ENCODE measurements at places on chromosomes 11 and 22.

- no peak for DNase-seq
These were observed 90.4 kb downstream of the CWC15 start for GRCh38 chr11:94882931-94883330.

DNA sequence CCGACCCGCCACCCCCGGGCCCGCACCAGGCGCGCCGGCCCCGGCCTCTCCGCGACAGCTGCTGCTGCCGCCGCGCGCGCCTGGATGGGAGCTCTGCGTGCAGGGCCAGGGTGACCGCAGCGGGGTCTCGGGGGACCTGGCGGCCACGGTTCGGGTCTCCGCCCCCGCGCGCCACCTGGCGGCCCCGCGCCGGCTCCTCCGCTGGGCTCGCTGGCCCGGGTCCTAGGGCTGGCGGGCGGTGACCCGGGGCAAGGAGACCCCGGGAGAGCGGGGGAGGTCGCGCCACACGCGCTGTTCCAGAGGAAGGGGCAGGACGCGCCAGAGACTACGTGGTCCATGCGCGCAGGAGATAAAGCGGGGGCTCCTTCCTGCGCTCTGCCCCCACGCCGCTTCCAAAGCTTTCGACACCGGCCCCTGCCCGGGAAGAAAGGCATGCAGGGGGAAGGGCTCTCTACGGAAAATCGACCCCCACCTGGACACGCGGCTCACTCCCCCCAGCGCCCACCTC lies 562 bp downstream of the SHANK2 start:
- DNase-seq = no peak

DNA sequence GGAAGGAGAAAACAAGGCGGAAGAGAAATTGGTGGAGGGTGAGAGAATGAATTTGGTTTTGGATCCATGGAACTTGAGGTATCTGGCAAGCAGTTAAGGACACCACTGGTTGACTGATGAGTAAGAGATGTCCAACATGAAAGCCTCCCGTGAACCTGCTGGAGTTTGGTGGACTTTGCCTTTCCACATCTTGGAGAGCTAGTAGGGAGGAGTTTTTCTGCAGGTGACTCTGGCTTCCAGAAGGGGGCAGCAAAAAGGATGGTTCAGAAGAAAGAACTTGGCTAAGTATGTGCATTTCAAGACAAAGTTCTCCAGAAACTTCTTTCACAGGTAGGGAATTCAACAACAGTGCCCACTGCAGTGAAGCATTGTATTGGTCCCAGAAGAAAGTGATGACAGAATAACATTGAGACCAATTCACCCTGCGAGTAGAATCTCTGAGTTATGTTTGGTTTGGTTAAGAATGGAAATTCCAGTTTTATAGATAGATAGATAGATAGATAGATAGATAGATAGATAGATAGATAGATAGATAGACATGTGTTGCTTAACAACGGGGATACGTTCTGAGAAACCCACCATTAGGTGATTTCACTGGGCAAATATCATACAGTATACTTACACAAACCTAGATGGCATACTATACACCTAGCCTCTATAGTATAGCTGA lies 28.5 kb downstream of the DCDC1 start:
- no peak for DNase-seq

DNA sequence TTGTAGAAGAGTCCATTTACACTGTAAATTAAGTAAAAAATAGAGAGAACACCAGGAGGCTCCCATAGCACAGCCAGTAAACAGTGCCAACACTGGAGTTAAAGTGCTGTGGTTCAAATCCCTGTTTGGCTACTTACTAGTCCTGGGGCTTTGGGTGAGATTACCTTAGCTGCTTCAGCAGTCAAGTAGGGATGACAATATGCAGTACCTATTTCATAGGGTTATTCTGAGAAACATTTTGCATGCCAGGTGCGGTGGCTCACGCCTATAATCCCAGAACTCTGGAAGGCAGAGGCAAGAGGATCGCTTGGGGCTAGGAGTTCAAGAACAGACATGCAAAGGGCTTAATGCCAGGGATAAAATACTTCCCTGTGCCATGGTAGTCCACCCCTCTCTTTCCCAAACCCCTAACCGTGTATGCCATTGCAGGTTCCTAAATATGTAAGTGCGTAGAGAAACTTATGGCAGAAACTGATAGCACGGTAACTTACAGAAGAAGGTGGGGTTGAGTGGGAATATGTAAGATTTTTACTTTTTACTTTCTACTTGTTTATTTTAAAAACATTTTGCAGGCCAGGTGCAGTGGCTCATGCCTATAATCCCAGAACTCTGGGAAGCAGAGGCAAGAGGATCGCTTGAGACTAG lies 86.4 kb upstream of the PICALM start:
- DNase-seq = no peak

GRCh38 chr11:110128161-110128560 lies 35.0 kb downstream of the ZC3H12C start:
- no peak for DNase-seq

DNA sequence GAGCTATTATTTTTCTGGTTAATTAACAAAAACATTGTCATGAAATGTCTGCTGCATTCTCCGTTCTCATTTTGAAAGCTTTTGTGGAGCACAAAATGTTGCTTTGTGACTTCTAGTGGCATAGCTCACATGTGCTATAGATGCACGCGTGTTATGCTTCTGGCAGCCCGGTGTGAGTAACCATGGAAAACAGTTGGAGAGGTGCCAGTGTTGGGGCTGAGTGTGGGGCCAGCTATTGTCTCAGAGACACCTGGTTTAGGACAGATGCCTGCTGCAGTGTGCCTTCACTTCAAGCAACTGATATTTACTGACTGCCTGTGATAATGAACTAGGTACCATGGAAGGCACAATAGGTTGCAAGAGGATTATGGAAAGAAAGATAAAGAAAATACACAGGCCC lies 760.6 kb downstream of the NTM start:
- DNase-seq = no peak

DNA sequence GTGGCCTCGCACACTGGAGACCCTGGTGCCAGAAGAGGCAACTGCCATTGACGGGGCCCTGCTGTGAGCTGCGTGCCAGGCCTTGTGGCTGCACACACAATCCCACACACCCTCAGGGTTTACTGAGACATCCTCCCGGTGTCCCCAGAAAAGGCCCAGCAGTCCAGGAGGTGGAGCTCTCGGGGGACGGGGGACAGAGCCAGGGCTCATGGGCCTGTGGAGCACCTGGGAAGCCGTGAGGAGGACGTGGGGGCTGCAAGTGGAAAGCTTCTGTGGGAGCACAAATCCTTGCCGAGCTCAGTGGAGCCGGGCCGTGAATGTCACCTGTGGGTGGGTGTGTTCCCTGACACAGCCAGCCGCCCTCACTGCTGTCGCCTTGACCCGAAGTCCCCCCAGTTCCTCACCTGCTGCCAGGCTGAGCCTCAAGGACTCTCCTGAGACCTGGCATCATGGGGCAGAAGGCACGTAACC lies 609.7 kb downstream of the TBC1D22A start:
- no peak for DNase-seq

GRCh38 chr11:27882066-27882697 lies 181.9 kb upstream of the BDNF start:
- no peak for DNase-seq

DNA sequence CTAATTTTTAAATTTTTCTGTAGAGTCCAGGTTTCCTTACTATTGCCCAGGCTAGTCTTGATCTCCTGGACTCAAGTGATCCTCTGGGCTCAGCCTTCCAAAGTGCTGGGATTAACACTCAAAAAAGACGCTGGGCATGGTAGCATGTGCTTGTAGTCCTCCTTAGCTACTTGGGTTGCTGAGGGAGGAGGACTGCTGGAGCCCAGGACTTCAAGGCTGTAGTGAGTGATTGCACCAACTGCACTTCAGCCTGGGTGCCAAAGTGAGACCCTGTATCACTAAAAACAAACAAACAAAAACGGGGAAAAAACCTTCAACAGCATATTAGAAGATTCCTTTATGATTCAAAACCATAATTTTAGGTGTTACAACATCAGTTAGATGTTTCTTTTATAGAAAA lies 44.6 kb downstream of the RSF1 start:
- no peak for DNase-seq

GRCh38 chr11:77438487-77438886 lies 35.4 kb downstream of the PAK1 start:
- no peak for DNase-seq

GRCh38 chr11:29127461-29127860 lies 889.4 kb downstream of the KCNA4 start:
- no peak for DNase-seq

DNA sequence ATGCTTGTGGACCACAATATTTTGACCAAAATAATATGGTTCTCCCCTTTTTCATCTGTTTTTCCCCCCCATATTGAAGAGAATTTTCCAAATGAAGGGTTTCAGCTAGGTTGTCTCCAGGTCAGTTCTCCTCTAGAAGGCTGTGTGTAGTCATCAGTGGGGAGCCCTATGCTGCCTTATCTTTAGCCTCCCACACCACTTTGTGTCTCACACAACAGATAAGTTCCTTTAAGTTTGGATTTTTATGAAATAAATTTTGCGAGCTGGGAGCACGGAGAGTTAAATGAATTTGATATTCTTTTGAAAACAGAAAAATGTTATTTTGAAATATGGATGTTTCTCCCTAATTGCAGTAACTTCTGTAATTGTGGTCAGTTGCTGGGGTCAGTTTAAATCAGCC lies 28.9 kb downstream of the PAX6 start:
- DNase-seq = no peak

GRCh38 chr11:75964071-75964470 lies 149.1 kb downstream of the UVRAG start:
- no peak for DNase-seq

GRCh38 chr11:122597511-122597910 lies 58.0 kb upstream of the UBASH3B start:
- DNase-seq = no peak

DNA sequence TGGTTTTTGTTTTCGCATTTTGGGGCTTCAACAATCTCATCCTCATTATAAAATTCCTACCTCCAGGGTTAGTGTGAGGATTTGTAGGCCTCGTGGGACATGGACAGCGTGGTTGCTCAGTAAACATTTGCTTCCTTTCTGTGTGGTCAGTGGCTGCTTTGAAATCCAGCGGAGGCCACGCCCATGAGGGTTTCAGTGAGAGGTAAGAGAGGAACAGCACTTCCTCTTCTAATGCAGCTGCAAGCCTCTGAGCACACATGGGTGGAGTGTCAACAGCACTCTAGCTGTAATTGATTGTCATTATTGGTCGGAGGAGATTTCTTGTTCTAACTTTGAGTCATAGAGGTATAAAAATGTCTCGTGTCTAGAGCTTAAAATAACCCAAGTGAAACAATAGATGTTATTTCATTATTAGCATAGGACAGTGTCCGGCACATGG lies 6.0 kb upstream of the ARHGAP42 start:
- DNase-seq = peak; percentile 70

GRCh38 chr11:128206461-128206860 lies 380.9 kb downstream of the ETS1 start:
- no peak for DNase-seq

DNA sequence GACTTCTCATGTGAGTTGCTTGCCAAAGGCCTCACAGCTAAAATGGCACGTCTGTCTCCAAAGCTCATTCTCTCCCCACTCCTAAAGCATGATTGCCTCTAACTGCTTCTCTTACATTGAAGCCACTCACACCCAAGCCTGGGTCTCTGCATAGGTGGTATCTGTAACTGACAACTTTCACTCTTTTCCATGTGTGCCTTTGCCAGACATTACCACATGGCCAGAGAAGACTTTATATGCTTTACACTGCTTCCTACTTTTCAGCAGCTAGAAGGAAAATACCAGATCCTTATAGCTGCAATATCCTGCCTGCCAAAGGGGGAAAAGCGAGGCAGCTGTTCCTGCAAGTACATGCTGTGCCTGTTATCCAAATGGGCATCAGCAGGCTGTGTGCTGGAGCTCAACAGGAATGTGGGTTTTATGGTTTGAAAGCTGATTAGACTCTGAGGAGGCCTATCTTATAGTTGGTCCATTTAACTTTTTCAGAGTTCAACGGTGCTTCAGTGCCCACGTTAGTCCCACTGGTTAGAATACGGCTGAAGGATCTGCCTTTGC lies 547.1 kb downstream of the RAB38 start:
- DNase-seq = no peak

- no peak for DNase-seq
These were observed 82.0 kb downstream of the KIRREL3 start for GRCh38 chr11:126918556-126918955.

DNA sequence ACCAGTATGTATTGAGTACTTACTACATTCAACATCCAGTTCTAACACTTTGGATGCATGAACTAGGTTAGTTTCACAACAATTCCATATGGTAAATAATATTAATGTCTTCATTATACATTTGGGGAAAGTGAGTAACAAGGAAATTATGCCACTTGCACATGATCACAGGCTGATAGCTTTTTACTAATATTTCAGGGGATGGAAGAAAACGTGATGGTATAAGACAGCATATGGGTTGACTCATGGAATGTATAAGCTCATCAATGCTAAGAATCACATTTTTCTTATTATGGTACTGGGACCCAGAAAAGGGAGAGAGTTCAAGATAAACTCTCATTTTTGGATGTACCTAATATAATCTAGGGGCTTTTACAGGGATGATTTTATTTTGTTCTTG lies 188.7 kb downstream of the MIAT start:
- DNase-seq = no peak

- no peak for DNase-seq
These were observed 21.0 kb downstream of the RPL3 start for GRCh38 chr22:39298241-39298987.

DNA sequence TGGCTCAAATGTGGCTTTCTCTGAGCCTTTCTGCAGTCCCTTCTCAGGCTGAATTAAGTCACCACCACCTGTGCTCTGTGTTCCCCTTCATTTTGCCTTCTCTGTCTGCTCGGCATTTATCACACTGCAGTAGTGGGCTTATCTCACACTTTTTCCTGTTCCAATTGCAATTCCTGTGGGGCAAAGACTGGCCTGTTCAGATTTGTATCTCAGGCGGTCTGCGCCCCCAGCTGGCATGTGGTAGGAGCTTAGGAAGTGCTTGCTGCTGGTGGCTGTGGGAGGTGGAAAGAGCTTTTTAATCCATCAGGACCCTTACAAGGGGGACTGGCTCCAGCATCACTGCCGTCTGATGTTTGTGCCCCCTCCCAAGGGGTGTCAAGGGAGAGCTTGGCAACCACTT lies 21.2 kb downstream of the BMAL1 start:
- DNase-seq = no peak

GRCh38 chr11:6249770-6250555 lies 9.7 kb upstream of the CCKBR start:
- no peak for DNase-seq

GRCh38 chr11:79196950-79197349 lies 243.9 kb downstream of the TENM4 start:
- DNase-seq = no peak

GRCh38 chr22:38460426-38460840 lies 5.4 kb upstream of the KCNJ4 start:
- no peak for DNase-seq

DNA sequence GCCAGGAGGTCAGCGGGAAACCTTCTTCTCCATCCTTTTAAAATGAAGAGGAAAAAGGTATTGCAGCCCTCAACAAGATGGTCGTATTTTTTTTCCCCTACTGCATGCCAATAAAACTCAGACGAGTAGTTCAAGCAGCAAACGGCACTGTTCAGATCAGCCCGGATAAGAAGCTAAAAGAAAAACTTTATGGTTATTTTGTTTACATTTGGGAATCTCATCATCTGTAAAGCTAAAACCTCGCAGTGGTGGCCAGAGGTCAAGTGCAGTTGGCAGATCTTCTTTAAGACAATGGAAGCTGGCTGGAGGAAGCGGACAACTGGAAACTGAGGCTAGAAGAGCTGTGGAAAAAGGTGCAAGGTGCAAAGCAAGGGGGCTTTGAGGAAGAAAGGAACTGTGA lies 31.0 kb upstream of the CHRM4 start:
- DNase-seq = no peak

Data from NCI-H1436 treated with DMSO at 0.1 percent for 48 hours (cell line).